ENCODE measurements at places on chromosomes 5 and 9. TPM values are rescaled to one million over a fixed set of nuclear protein-coding genes. Genes with fewer than 3 reads are reported as not detected.

Gene TCERG1
- total RNA-seq: 33.9 TPM

Gene GDF9
- total RNA-seq: 1.3 TPM

Gene BARX1
- total RNA-seq: not detected

Gene PPP3R2
- total RNA-seq: not detected

Gene CORO2A
- 9.3 TPM for total RNA-seq

Gene LCN1
- total RNA-seq: not detected

Gene SPINK7
- total RNA-seq: not detected

- DNase-seq: no peak
Measured at GRCh38 chr9:131433302-131433854, 39.5 kb downstream of the PRRC2B start.

DNA sequence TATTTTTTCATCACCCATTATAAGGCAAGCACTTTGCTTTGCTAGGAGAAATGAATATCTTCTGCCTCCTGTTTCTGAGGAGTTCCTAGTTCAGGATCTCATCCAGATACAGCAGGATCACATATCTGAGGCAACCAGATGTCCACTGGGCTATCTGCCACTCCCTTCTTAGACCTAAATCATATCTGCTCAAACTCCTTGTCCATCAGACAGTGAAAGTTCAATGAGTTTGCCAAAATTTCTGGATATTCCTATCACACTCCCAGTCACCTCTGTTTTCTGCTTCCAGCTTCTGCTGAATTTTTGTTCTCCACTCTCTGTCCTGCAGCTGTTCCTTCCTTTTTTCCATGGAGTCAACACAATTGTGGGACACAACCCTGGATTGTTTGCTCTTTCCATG lies 54.2 kb upstream of the BASP1 start:
- DNase-seq: no peak

GRCh38 chr5:7517006-7517405 lies 121.1 kb downstream of the ADCY2 start:
- no peak for DNase-seq

GRCh38 chr5:155735388-155735787 lies 591.6 kb upstream of the SGCD start:
- no peak for DNase-seq

- no peak for DNase-seq
Measured at GRCh38 chr9:135647884-135648283, 8.5 kb upstream of the GLT6D1 start.

DNA sequence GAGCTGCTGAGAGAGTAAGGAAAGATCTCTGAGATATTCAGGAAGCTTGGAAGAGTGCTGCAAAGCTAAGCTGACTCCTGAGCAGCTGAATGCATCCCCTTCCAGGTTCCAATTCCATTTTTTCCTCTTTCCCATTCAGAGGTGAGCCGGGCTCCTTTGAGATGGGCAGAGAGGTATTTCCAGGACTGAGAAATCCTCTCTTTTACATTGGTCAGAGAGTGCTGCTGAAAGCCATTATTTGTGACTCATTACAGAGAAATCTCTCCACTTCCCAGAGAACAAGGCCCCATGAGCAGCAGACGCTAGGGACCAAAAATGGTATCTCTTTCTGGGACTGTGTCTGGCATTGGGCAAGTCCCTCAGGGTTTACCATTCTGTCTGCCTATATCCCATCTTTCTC lies 3.7 kb downstream of the MCTP1 start:
- DNase-seq: peak; percentile 90

DNA sequence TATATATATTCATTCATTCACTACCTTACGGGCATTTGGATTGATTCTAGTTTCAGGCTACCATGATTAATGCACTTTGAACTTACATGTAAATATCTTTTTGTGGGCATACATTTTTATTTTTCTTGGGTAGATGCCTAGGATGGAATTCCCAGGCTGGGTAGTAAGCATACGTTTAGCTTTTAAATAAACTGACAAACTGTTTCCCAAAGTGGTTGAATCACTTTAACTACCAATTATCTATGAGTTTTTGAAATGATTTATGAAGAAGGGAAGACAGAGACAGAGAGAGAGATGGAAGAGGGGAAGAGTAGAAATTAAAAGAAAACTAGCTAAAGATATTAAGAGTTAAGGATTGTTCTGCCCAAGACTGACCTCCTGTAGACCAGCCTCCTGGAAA lies 612.6 kb downstream of the PSAT1 start:
- no peak for DNase-seq

DNA sequence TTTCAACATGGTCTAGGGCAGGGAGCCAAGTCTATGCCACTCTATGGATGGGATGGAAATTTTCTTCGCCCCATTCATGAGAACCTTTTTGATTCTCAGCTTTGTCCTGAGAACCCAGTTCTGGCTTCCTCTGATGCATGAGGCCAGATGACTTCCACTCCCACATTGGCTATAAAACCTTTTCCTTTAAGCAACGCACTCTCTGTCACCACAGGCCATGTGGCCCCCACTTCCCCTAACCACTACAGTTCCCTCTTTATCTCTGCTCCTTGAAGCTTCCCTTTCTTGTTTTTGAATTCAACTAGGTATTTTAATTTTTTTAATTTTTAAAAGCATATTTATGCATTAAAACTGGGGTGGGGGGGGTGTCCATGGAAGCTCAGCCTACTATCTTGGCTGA lies 401.3 kb downstream of the ENC1 start:
- no peak for DNase-seq

DNA sequence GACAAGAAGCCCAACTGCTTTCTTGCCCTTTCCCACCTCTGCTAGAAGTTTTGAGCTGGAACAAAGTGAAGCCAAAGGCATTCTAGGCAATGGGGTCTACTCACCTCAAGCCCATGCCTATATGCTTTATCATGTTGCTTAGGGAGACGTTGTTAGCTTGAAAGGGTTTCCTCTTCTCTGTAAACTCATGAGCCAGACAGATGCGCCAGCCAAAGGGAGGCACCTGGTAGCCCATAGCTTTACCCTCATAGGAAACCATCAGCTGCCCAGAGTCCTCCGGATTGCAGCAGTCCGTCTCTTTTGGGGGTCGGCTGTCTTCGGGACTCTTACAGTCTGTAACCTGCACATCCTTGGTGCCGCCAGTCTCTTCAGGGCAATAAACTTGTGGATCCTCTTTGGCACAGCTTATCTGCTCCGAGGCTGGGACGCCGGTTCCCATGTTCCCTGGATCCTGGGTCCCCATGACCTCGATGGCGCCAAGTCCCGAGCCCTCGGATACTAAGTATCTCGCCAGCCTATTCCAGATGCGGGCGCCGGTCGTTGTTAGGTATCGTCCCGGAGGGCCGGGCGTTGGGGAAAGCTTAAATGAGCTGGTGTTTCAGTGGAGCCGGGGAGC lies 678 bp downstream of the GBA2 start:
- no peak for DNase-seq

- no peak for DNase-seq
Measured at GRCh38 chr5:32559921-32560320, 25.4 kb upstream of the SUB1 start.

DNA sequence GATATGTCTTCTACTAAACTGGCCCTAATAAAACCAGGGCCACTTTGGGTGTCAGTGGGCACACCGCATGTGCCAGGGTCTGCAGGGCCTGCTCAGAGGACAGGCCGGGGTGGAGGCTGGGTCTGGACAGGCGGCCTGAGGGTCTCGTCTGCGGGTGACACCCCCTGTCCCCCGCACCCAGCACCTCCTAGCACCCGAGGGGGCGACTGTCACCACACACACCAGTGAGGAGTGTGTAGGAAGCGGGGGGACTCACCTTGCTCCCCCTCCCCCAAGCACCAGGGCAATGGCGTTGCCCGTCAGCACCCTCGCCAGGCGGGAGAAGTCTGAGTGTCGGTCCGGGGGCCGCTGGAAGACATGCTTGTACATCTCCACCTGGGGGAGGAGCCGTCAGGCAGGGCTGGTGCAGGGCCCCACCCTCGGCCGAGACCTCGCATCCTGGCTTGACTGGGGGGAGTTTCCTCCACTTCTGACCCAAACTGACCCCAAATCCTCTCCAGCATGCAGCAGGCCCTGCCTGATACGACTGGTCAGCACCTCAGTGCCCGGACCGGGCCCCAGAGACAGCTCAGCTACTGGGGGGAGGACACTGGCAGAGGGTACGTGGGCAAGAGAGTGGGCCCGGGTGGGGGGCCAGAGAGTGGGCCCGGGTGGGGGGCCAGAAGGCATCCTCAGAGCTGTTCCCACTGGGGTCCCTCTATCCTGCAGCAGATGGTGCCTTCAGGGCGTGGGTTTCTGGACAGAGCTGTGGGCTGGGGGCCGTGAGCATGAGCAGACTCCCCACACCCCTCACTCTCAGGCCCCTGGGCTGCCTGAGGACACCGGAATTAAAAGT lies 18.9 kb upstream of the NSMF start:
- DNase-seq: no peak

DNA sequence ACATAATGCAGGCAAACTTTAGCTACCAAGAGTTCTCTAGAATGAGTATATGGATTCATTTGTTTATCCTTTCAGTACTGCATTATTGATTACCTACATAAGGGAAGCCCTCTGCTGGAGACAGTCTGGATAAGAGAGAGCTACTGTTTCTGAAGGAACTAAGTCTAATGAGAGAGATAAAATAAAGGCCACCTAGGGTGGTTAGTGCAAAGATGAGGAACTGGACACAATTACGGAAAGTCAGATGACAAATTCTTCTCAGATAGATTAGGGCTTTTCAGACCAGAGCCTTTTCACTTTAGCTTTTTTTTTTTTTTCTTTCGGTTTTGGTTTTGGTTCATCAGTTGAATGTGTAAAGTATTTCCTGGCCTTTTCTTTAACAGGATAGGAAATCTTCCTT lies 31.3 kb downstream of the ISOC1 start:
- no peak for DNase-seq

GRCh38 chr9:130425741-130426466 lies 18.9 kb upstream of the ASS1 start:
- DNase-seq: no peak

DNA sequence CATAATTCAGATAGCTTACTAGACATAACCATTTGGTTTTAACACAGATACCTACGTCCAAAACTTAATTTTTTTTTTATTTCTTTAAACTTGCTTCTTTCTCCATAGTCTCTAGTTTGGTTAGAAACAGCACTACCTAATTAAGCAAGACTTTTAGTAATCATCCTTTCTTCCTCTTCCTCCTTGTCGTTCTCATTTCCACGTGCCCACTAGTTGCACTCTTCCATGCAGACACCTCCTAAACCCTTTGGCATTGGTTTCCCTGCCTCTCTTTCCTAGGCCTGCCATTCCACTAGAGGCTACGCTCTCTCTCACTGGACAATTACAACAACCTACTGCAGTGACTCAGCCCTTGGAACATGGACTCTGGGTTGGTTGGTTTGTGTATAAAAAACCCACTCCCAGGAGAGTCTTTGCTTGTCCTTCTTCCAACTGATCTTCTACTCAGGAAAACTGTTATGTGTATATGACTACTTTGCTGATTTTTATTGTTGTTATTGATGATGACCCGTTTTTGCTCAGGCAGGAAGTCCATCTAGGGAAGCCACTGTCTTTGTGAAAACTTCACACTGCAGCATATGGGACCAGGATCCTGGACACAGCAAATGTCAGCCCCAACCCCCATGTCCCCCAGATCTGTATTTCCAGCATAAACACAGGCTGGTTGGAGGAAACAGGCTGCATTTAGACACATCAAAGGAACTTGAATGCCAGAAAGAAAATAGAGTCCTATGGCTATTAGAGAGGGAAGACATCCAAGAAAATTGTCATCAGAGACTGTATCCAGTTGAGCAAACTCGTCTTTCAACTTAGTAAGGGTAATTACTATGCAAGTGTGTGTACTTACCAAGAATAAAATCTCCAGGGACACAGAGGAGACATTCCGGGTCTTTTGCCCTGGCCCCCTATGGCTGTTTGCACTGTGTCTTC lies 503.2 kb downstream of the GADD45G start:
- DNase-seq: peak; percentile 36

- no peak for DNase-seq
Measured at GRCh38 chr5:132387640-132388117, 18.2 kb downstream of the SLC22A5 start.

GRCh38 chr9:79470954-79471353 lies 100.8 kb upstream of the TLE4 start:
- no peak for DNase-seq

GRCh38 chr5:1118738-1119137 lies 6.9 kb upstream of the SLC12A7 start:
- no peak for DNase-seq

DNA sequence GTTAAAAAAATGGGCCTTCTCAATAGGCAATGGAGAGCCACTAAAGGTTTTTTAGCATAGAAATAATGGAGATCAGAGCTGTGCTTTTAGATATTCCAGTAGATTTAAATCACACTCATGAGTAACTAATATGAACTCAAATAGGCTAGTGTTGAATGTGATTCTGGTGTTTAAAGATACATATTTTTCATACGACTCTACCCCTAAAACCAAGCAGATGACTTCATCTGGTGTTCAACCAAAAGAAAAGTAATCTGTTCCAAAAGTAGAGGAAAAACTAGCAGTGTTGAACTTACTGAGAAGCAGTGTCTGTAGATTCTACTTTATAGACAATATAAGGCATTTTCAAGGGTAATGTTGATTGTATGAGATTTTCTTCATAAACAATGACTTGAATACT lies 138.1 kb downstream of the TSSK1B start:
- DNase-seq: no peak

All from G401 (cell line).